ENCODE measurements at places on chromosomes 3 and 15.

GRCh38 chr3:37905346-37905745, 43.7 kb downstream of the CTDSPL start:
- no peak for DNase-seq

DNA sequence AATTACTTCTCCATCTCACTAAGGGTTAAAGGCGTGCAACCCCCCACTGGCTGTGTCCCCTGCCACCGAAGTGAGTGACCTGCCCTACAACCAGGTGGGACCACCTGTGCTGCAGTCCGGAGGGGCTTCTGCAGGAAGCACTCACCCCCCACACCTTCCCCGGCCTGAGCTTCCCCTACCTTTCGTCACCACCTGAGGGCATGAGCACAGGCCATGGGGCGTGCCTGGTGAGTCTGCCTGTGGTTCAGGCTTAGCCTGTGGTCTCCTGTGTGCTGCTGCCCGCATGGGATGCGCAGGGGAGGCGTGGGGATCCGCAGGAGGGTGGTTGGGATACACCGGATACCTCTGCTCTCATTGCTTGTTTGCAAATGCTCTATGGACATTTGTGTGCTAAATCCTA, 46.0 kb downstream of the KLHL25 start:
- DNase-seq: no peak

DNA sequence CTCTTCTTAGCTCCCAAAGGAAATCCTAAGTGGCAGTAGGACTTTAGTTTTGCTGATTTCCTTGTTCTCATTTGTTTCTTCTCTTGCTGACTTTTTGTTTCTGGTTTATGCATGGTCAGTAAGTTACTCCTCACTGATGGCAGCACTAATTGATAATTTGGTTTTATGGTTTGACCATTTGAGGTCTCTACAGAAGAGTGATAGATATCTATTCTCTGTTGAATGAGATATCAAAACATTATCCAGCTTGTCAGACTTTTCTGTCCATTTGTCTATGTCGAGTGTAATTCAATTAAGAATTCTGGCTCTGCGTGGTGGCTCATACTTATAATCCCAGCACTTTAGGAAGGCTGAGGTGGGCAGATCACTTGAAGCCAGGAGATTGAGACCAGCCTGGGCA, 84.5 kb upstream of the PLXND1 start:
- DNase-seq: no peak

DNA sequence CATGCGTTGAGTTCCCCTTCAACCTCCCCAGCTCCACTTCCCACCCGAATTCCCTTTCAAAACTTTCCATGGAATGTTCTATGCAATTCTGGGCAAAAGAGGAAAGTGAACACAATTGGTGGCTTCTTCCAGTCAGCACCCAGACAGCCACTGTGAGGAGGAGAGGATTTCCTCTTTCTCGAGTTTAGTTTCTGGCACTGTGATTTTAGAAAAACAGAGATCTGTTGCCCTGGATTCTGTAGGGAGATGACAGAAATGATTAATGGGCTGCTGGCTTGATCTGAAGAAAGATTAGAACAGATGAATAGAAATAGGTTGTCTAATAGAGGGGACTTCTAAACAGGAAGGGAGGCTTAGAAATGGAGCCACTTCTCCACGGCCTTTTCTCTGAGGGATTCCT, 172.0 kb downstream of the MCTP2 start:
- DNase-seq: no peak

GRCh38 chr3:25801786-25802185, 11.9 kb downstream of the OXSM start:
- no peak for DNase-seq

DNA sequence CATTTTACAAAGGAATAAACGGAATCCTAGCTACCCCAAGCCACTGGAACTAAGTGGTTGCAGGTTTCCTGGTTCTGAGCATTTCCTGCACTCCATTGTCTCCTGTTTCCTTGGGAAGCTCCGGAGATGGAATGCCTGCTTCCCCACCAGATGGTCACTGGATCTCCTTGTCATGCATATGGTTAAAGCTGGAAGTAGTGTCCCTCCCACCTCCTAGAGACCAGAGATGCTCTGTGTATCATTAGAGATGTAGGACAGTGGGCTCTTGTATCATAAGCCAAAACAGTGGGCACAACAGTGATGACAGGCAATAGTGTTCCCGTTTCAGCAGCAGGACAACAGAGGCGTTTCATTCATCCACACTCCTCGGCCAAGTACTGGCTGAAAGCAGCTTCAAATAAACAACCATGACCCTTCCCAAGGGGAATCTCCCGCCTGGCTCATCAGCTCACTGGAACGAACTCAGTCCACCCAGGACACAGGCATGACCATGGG, 136.2 kb upstream of the EIF1B start:
- DNase-seq: no peak

DNA sequence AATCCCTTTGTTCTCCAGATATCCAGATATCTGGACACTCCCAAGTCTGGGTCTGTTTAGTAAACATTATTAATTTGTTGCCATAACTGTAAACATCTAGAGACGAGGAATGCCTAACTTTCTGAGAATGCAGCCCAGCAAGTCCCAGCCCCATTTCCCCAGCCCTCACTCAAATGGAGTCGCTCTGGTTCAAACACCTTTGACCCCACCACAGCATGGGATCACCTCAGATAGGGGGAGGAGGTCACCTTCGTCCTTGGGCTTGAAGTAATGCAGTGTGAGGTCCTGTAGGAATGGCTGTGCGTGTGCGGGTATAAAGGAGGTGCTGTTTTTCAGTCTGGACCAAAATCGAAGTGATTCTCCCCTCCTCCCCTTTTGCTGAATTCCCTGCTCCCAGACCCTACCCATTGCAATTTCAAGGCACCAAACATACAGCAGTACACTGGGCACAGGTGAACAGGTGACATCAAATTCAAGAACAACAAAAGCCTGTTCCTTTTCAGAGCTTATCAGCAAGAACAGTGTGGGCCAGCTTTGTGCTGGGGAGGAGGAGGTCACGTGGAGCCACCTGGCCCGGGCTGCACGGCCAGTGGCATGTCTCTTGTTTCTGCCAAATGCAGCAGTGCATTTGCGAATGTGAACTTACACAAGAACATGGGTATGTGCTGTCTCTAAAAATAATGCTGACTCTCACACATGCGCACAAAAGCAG, 57.5 kb upstream of the TRPM1 start:
- no peak for DNase-seq

- peak; percentile 33 for DNase-seq
Observed at GRCh38 chr3:31981206-31982181, at the start of the genes OSBPL10 and ZNF860. TSS of gene OSBPL10 (minus strand) at chr3:31981262. CDS start at chr3:31981179, 83 bp downstream. TSS of gene ZNF860 (plus strand) at chr3:31981750. CDS start at chr3:31989080, 7,330 bp downstream.

- DNase-seq: no peak
Observed at GRCh38 chr3:127052121-127052561, 69.2 kb downstream of the PLXNA1 start.

- DNase-seq: no peak
Observed at GRCh38 chr3:104696470-104696869, 670.2 kb upstream of the ALCAM start.

GRCh38 chr15:49982584-49982983, 136.4 kb downstream of the ATP8B4 start:
- DNase-seq: no peak

DNA sequence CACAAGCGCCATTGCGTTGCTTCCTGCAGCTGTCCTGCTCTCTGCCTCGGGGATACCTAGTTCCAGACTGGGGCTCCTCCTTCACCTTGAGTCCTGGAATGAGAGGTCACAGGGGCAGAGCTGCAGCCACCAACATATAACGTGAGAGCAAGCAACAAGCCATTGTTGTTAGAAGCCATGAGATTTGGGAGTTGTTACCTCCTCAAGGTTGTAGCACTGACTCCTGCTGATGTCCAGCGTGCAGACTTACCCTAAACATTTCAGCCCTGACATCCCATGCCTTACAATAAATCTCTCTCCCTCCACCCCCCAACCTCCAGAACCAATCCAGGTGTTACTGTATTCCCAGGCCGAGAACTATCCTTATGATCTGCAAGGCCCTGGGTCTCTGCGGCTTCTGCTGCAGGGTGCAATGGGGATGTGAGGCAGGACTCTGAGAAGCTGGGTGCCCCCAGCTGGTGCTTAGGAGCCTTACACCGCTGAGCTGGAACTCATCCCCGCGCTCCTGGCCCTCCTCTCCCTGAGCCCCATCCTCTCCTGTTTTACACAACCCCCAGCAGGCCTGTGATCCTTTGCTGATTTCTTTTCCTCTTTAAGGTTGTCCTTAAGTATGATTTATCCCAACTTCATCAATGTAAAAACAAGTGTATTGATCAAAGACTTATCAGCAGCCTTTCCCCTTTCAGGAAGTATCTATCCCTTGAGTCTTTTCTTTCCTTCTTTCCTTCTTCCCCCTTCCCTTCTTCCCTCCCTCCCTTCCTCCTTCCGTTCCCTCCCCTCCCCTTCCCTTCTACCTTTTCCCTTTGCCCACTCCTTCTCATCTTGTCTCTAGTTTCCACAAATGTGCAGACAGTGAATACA, 84.2 kb upstream of the ABHD2 start:
- DNase-seq: no peak

- DNase-seq: no peak
Observed at GRCh38 chr3:8529181-8529637, 27.6 kb downstream of the LMCD1 start.

- peak; percentile 41 for DNase-seq
Observed at GRCh38 chr3:13282986-13283876, 136.9 kb downstream of the NUP210 start.

DNA sequence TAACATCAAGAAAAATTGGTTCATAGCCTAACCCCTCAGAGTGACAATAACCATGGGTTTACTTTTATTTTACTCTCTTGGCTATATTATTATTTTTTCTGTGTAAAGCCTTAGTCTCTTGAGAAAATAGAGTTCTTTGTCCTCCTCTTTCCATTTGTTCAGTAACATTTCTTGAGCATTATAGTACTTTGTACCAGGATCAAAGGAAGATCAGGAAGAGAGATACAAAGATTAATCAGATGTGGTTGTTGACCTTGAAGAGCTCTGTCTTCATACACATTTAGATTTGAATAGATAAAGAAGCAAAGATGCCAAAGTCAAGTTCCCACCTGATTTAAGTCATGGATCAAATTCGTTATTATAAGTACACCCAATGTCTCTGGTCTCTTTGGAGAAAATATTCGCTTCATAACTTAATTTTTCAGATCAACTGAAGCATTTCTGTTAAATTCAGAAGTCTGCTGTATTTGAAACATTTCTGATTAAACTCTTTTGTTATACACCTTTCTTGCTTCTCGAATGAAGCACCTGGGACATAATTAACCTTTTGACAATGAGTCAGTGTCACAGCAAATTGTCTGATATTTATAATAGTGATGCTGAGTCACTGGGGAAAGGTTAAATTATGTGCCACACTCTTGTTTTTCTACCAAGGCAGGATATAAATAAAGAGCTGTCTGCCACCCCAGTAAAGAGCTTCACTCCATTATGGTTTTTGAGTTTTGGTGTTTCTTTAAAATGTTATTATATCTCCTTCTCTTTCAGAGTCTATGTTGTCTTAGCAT, 100.2 kb downstream of the GHSR start:
- DNase-seq: no peak

GRCh38 chr3:37773911-37774310, 87.8 kb upstream of the CTDSPL start:
- DNase-seq: no peak

GRCh38 chr15:76252249-76252648, 59.0 kb downstream of the ETFA start:
- DNase-seq: no peak

GRCh38 chr15:98000249-98001203, 40.0 kb downstream of the ARRDC4 start:
- no peak for DNase-seq

- no peak for DNase-seq
Observed at GRCh38 chr3:147407114-147407497, 763 bp upstream of the ZIC4 start.

- no peak for DNase-seq
Observed at GRCh38 chr15:78408961-78409360, 29.1 kb upstream of the IREB2 start.

GRCh38 chr15:73987681-73988444, 4.2 kb downstream of the STOML1 start:
- DNase-seq: no peak

- peak; percentile 30 for DNase-seq
Observed at GRCh38 chr3:9352917-9353752, 9.7 kb upstream of the THUMPD3 start.

GRCh38 chr3:122533931-122534334, 19.2 kb upstream of the KPNA1 start:
- peak; percentile 62 for DNase-seq

Measured in activated naive CD8-positive, alpha-beta T cell treated with anti-CD3 and anti-CD28 coated beads for 36 hours (primary cell).